Renal pelvis (tissue), 12 donors: ENCODE measurements at places on chromosomes 12 and 14. TPM values are rescaled to one million over a fixed set of nuclear protein-coding genes. Genes with fewer than 3 reads are reported as not detected.

Gene SERPINA9
- polyA plus RNA-seq = not detected

Gene CD163
- polyA plus RNA-seq = 9.7 TPM

Gene CACNA1C
- 10.0 TPM for polyA plus RNA-seq

Gene KLRC4
- polyA plus RNA-seq = not detected
